ENCODE measurements at places on chromosomes 4 and X. TPM values are rescaled to one million over a fixed set of nuclear protein-coding genes. Genes with fewer than 3 reads are reported as not detected.

DNA sequence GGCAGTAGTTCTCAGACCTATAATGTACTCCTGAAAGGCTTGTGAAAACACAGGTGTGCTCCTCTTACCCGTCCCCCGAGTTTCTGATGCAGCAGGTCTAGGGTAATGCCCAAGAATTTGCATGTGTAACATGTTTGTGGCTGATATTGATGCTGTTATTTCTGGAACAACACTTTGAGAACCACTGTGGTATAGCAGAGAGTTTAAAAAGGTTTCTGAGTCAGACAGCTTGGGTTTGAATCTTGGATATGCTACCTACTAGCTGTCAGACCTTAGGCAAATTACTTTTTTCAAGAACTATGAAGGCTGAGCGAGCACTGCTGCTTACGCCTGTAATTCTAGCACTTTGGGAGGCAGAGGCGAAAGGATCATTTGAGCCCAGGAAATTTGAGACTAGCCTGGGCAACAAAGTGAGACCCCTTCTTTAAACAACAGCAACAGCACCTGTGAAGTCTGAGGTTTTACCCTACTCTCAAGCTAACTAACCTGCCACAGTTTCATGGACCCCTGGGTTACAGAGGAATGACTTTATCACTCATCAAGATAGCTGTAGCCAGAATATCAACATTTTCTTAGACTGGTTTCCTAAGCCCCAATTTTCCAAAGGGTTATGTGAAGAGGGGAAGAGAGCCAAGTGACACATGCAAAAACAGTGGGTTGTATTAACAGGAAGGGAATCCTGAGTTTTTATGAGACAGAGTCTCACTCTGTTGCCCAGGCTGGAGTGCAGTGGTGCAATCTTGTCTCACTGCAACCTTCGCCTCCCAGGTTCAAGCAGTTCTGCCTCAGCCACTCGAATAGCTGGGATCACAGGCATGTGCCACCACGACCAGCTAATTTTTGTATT, 5.1 kb downstream of the AFF1 start:
- no peaks in the 10 kb centered on the region for H3K36me3 ChIP-seq
- H3K27ac ChIP-seq: no peak overlapping the region
- peaks cover 11% of the 10 kb centered on the region for H3K27me3 ChIP-seq
- H3K4me1 ChIP-seq: peaks cover 31% of the 10 kb centered on the region
- no peak for DNase-seq

- DNase-seq: no peak
- H3K4me1 ChIP-seq: peaks cover 27% of the 10 kb centered on the region
- H3K27me3 ChIP-seq: no peaks in the 10 kb centered on the region
- peaks cover 12% of the 10 kb centered on the region for H3K36me3 ChIP-seq
These were observed 222.5 kb downstream of the MGST2 start for GRCh38 chr4:139887962-139888735.

DNA sequence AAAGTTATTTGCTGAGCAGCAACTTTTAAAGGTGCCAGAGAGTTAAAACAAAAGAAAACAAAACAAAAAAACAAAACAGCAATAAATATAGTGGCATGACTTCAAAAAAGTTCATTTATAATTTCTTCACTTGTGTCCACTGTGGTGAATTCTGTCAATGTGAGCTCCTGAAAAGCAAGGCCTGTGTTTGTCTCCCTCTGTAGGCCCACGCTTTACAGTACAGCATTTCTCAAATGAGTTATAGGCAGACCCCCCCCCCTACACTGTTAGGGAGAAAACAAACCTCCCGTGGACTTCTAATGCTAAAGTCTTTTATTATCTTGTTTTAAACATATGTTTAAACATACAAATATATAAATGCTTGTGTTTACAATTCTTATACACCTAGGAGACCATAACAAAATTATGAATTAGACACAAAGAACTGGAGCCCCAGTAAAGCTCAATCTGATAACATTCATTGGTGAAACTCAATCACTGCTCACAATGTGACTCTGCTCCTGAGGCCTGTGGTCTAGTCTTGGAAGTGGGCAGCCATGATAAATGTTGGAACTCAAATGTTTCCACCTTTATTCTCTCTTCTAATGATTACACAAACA, 47.0 kb upstream of the SCOC start:
- peaks cover 2% of the 10 kb centered on the region for H3K27me3 ChIP-seq
- DNase-seq: no peak
- H3K4me1 ChIP-seq: no peaks in the 10 kb centered on the region

CC2D2A gene
- total RNA-seq: 20.9 TPM

DNA sequence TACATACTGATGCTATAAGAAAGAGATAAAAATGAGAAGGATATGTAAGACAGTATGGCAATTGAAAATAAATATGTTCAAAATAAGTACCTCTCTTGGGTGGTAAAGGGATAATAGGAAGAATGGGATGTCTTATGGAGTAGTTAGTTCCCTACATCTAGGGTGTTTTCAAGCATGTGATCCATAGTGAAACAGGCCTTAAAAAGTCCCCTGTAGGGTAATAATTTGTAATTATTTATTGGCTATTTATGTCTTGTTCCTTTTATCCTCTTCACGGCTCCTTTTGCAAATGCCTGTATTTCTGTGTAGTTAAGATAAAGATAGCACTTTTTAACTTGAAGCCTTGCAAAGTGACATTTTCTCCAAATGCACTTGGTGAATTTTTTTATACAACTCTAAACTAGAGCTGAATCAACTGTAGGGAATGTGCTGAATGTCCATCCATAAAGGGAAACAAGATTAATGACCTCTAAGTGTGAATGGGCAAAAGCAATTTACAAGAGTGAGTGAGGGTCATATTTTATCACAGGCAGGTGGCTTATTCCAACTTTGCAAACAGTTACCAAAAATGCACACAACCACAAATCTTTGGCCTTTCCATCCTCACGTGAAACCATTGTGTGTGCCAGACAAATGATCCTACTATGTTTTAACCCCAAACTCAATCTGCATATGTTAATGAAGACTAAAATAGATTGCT, 299.0 kb downstream of the KCNIP4 start:
- H3K27me3 ChIP-seq: no peaks in the 10 kb centered on the region
- H3K36me3 ChIP-seq: no peaks in the 10 kb centered on the region
- no peak for DNase-seq
- H3K4me3 ChIP-seq: no peak overlapping the region

- H3K27ac ChIP-seq: no peak overlapping the region
- H3K36me3 ChIP-seq: no peaks in the 10 kb centered on the region
- H3K4me1 ChIP-seq: peaks cover 15% of the 10 kb centered on the region
- DNase-seq: no peak
These were observed 178.8 kb downstream of the SNCA start for GRCh38 chr4:89657931-89658700.

HAND2 gene
- total RNA-seq: 34.3 TPM

SPATA4 gene
- total RNA-seq: 0.20 TPM

HSPA4L gene
- 5.2 TPM for total RNA-seq

DNA sequence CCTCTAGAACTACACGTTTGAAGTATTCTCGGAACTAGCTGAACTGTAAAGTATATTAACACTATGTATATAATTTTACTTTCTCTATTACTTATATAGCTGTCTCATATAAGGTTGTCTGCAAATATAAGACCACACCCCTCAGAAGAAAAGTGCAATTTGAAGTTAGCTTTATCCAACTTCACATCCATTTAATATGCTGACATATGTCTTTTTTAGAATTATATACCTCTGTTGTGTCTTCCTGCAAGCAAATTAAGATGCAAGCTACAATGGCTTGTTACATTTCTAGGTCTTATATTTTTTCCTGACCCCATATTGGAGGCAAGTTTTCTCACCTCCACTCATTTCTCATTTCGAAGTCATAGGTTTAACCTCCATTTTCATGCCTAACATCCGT, 349.0 kb upstream of the AGA start:
- no peak overlapping the region for H3K4me3 ChIP-seq
- H3K27me3 ChIP-seq: no peaks in the 10 kb centered on the region
- H3K36me3 ChIP-seq: no peaks in the 10 kb centered on the region

DNA sequence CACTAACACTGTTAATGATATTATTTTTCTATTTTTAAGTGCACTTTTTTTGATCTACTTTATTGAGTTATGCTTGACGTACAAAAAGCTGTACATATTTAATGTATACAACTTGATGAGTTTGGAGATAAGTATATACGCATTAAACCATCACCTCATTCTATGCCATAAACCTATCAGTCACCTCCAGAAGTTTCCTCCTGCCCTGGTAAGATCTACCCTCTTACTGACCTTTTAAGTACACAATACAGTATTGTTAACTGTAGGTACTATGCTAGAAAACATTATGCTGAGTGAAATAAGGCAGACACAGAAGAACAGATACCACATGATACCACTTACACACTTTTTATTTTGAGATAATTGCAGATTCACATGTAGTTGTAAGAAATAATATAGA, 36.9 kb downstream of the INTS6L start:
- DNase-seq: no peak
- no peak overlapping the region for H3K4me3 ChIP-seq
- no peaks in the 10 kb centered on the region for H3K4me1 ChIP-seq

DNA sequence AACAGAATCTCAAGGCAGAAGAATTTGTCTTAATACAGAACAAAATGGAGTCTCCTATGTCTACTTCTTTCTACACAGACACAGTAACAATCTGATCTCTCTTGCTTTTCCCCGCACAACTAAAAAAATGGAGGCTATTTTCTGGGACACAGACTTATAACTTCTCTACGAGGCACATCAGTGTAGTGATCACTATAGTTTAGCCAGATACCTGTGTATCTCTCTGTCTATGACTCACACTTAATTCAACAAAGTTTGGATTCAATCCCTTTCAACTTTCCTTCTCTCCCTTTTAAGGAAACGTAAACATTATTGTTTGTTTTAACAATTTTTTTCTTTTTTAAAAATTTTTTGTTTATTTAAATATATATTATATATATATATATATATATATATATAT, 29.4 kb downstream of the APELA start:
- no peak overlapping the region for H3K27ac ChIP-seq
- DNase-seq: no peak
- H3K4me3 ChIP-seq: no peak overlapping the region
- no peaks in the 10 kb centered on the region for H3K27me3 ChIP-seq

DNA sequence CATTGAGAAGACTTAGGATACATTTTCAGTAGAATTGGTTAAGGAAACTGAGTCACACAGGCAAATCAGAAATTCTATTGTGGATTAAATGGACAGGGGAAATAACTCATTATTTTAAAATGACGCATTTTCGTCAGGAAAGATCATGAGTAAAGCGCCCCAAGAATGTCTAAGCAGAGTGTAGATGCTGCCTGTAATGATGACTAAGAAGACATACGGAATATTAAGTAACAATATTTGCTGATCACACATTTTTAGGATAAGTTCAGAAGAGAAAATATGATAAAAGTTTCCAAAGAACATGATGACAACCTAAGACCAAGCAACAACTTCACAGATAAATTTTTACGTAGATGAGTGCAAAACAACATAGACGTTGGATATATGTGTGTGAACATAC, 596.3 kb upstream of the TENM3 start:
- peaks cover 37% of the 10 kb centered on the region for H3K4me1 ChIP-seq
- no peak overlapping the region for H3K4me3 ChIP-seq
- DNase-seq: no peak
- no peak overlapping the region for H3K27ac ChIP-seq

DNA sequence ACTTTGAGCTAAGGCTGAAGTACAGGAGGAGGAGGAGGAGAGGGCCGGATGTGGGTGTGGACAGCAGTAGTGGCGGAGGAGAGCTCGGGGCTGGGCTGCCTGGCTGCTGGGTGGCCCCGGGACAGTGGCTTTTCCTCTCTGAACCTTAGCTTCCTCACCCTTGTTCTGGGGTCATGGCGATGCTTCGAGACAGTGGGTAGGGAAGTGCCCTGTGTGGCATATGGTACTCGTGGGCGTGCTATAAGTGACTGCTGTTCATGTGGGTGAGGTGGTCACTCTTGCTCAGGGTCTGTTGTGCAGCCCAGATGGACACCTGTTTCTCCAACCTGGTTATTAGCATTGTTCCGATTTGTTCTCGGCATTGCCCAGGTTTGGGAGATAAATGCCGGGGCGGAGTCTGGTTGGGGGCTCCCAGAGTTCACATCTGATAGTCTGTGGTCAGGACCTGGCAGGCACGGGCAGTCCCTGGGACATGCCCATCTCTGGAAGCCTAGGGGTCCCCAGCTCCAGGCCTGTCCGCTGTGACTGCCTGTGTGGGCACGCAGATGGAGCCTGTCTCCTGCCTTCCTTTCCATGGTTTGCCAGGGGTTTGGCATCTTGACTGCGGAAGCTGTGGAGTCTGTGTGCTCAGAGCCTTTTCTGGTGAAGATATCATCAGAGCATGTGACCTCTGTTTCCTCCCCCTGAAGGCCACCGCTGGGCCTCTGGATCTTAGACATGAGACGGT, 4.9 kb upstream of the CPZ start:
- peaks cover 11% of the 10 kb centered on the region for H3K4me1 ChIP-seq
- DNase-seq: no peak
- no peak overlapping the region for H3K4me3 ChIP-seq
- H3K27me3 ChIP-seq: peaks cover 27% of the 10 kb centered on the region

TMEM156 gene
- not detected for total RNA-seq

CLDN34 gene
- total RNA-seq: 0.84 TPM

Data from mesothelial cell of epicardium (in vitro differentiated cells).